ENCODE measurements at places on chromosomes 11 and 22.
A peak's percentile ranks its signal among the peaks of the same experiment; 100 is the strongest.

DNA sequence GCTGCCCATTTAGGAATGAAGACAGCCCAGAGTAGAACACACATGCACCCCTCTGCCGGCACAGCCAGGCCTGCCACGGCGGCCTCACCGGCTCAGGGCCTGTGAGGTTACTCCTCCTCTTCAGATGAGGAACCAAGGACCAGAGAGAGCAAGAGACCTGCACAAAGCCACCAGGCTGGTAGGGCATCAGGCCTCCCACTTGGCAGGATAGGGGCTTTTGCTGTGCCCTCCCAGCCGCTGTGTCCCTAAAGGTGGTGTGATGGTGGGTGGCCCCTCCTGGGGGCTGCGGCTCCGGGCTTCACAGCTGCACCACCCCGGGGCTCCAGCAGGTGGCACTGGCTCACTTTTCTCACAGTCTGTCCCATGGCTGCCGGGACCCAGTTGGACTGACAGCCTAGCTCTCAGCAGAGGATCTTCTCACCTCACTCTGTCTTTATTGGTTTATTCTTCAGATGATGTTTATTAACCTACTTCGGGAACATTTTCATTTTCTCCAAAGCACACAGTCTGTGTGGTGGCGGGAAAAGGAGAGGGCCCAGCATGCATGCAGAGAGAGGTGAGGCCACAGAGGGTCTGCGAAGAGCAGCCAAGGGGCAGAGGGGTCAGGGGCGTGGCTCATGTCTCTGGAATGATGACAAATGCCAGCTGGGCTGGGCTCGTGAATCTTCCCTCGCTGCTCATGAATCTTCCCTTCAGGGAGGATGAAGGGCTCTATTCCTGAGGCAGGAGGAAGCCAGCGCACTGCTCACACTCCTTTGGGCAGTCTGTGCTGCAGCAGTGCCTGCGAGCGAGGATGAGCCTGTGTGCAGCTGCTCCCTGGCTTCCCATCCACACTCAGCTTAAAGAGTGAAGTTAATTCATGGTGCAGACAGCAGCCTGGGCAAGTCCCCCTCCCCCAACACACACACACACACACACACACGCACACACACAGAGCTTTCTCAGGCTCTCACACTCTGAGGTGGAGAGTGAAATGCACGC, 101.1 kb upstream of the PITPNB start:
- peak; percentile 21 for DNase-seq

DNA sequence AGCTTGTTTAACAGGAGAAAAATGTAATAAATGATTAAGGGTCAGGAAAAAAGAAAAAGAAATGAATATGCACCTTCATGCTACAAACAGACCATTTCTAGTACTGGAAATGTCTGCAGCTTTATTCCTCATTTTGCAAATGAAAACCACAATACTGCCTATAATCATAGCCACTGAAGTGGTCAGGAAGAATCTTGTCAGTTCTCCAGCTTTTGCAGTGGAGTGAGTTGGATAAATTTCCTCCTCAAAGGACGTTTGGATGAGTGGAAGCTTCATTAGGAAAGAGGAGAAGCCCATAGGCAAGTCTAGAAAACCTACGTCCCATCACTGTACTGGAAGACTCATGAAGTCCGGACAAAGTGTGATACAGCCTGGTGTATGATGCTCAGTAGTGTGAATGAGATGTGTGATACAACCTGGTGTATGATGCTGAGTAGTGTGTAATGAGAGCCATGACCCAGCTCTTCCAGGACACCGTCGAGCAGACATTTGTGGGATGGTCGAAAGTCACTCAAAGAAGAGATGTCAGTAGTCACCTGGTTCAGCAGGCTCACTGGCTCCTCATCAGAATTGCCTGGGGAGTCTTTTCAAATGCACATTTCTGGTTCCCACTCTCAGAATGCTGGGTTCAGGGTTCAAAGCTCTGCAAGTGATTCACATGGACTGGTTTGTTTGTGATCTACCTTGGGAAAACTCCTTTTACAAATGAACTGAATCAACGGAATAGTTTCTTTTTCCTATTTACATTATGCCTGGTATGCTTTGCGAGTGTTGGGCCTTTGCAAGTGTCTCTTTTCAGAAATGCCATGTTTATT, 101.3 kb downstream of the PDHX start:
- no peak for DNase-seq

DNA sequence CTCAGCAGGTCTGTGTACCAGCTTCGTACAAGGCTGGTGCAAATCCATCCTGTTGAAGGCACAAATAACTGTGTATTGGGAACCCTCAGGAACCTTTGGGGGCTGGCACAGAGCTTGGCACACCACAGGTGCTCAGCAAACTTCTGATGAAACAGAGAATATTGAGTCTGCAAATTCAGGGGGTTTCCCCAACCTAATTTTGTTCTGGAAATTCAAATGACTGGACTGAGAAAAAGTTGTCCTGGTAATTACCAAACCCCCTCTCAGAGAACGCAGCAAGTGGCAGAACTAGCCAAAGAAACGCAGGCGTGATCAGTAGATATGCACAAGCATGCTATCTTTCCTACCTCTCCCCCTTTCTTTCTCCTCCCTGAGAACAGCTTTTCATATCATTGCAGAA, 47.6 kb downstream of the LIF start:
- DNase-seq, result no peak

- no peak for DNase-seq
Measured at GRCh38 chr22:26857169-26857568, 199.8 kb downstream of the MIAT start.

DNA sequence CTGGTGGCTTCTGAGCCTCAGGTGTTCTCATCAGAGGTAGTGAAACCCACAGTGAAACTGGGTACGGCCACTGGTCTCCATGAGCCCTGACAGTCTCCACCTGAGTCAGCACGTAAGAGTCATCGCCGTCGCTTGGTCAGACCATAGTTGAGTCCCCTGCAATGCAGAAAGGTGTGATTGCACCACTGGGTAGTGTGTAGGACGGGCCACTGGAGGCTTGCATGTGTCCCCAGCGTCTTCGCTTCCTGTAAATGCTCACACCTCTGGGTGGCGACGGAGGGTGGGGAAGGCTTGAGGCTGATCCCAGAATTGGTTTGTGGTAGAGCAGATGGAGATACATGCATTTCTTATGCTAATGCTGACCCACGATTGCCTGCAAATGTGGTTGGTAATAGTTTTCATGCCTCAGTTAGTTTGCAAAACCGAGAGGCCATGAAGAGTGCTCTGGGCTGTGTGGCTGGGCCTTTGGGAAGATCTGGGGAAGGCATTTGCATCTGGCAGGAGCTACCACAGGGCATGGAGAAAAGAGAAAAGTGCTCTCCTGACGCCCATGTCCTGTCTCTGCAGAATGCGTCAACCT, 26.5 kb downstream of the CTTN start:
- DNase-seq, result no peak

DNA sequence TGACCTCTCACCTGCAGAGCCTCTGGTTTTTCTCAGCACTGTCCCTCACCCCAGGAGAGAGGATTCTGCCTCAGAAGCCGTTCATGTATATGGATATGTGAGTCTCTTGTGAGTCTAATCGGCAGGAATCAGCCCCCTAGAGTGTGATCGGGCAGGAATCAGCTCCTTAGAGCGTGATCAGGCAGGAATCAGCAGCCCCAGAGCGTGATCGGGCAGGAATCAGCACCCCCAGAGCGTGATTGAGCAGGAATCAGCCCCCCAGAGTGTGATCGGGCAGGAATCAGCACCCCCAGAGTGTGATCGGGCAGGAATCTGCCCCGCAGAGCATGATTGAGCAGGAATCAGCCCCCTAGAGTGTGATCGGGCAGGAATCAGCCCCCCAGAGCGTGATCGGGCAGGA, 80.0 kb upstream of the EIF3D start:
- no peak for DNase-seq
